CD8-positive, alpha-beta memory T cell (primary cell): ENCODE measurements at places on chromosomes 4 and X. TPM values are rescaled to one million over a fixed set of nuclear protein-coding genes. Genes with fewer than 3 reads are reported as not detected.

DNA sequence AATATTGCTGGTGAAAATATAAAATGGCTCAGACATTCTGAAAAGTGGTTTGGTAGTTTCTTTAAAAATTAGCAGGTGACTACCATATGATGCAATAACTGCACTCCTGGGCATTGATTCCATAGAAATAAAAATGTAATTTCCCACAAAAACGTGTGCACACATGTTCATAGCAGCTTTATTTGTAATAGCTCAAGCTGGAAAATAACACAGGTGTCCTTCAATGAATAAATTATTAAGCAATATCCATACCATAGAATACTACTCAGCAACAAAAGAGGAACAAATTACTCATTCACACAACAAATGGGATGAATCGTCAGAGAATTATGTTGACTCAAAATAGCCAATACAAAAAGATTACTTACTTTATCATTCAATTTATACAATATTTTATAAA, 893.7 kb upstream of the SLIT2 start:
- no peak overlapping the region for H3K4me3 ChIP-seq
- DNase-seq, result no peak
- no peak overlapping the region for H3K27ac ChIP-seq
- no peaks in the 10 kb centered on the region for H3K27me3 ChIP-seq
- no peaks in the 10 kb centered on the region for H3K36me3 ChIP-seq
- no peaks in the 10 kb centered on the region for H3K4me1 ChIP-seq

DNA sequence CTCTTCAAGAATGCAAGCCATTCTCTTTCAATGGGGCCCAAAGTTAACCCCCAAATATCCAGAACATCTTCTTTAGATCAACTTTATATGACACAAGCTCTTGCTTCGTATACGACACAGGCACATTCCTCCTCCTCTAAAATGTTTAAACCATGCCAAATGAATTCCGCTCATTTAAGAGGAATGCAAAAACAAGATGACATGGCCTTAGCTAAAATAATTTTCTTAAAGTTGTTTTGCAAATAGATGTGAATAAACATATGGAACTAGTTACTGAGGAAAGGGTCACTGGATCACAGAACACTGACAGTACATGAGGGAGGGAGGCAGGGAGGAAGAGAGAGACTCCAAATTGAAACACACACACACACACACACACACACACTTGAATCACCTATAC, 97.4 kb downstream of the RASL11B start:
- DNase-seq, result no peak
- H3K27me3 ChIP-seq, result no peaks in the 10 kb centered on the region
- no peaks in the 10 kb centered on the region for H3K4me1 ChIP-seq
- no peak overlapping the region for H3K27ac ChIP-seq
- no peak overlapping the region for H3K4me3 ChIP-seq
- no peaks in the 10 kb centered on the region for H3K36me3 ChIP-seq

Gene FRAS1
- not detected for polyA plus RNA-seq

DNA sequence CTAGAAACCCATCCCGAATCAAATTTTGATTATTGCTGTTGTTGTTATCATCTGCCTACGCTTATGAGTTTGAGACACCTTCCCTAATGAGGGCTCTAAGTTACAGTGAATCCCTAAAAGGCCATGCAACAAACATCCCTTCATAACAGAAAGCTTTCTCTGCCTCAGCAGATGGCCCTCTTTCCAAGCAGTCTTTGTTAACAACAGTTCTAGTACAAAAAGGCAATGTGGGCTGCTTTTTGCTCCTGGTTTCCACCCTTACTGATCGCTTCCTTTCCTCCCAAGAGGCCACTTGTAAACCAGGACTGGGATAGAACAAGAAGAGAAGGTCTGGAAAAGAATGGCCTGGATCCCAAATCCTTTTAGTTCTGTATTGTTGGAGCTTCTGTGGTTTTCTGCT, 24.2 kb downstream of the GPC4 start:
- H3K27me3 ChIP-seq, result no peaks in the 10 kb centered on the region
- no peak overlapping the region for H3K4me3 ChIP-seq
- H3K36me3 ChIP-seq, result no peaks in the 10 kb centered on the region
- H3K4me1 ChIP-seq, result no peaks in the 10 kb centered on the region

GRCh38 chrX:33195698-33196097, 15.7 kb downstream of the DMD start:
- H3K4me3 ChIP-seq, result no peak overlapping the region
- H3K27ac ChIP-seq, result no peak overlapping the region
- DNase-seq, result no peak
- H3K4me1 ChIP-seq, result no peaks in the 10 kb centered on the region
- no peaks in the 10 kb centered on the region for H3K36me3 ChIP-seq

Gene GCNA
- 0.67 TPM for polyA plus RNA-seq

GRCh38 chrX:110683925-110684324, 111.7 kb downstream of the CHRDL1 start:
- H3K27me3 ChIP-seq, result no peaks in the 10 kb centered on the region
- no peaks in the 10 kb centered on the region for H3K36me3 ChIP-seq
- no peak for DNase-seq
- H3K4me1 ChIP-seq, result no peaks in the 10 kb centered on the region

DNA sequence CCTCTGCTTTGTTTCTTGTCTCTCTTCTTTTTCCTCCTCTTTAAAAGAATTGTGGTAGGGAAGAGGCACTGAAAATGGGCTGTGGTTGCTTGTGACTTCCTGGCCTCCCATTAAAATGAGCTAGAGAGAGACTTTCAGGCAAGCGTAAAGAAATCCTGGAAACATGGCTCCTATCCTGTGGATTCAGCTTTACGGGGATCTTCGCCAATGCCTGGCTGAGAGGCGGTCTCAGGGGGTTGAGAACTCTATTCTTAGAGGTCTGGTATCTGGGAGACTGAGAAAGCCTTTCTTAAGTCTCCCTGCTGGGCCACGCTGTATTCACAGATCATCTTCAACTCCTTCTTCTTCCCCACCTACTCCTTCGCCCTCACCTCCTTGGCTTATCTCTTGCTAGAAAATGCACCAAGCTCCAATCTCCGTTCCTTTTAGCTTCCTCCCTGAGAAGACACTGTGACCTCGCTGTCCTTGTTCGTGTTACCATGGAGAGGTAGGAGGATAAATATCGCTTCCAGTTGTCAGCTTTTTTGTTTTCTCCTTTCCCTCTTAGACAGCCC, 542 bp upstream of the KLF8 start:
- H3K27me3 ChIP-seq, result no peaks in the 10 kb centered on the region
- H3K4me1 ChIP-seq, result no peaks in the 10 kb centered on the region
- no peaks in the 10 kb centered on the region for H3K36me3 ChIP-seq
- no peak for DNase-seq
